Amniotic stem cell (primary cell): ENCODE measurements at places on chromosomes 2 and 18.
A peak's percentile ranks its signal among the peaks of the same experiment; 100 is the strongest.

- DNase-seq = no peak
These were observed 6.6 kb downstream of the VWA3B start for GRCh38 chr2:98093611-98094010.

- no peak for DNase-seq
These were observed 16.6 kb downstream of the LAPTM4A start for GRCh38 chr2:20034821-20035220.

- DNase-seq = no peak
These were observed 74.9 kb upstream of the UBE2E3 start for GRCh38 chr2:180905461-180905860.

GRCh38 chr2:151260573-151261230, 961 bp downstream of the RBM43 start:
- DNase-seq = no peak

GRCh38 chr2:40439473-40439872, 12.4 kb downstream of the SLC8A1 start:
- DNase-seq = no peak

GRCh38 chr18:66623821-66624220, 19.9 kb upstream of the CDH19 start:
- DNase-seq = no peak

- DNase-seq = peak; percentile 15
These were observed 158.2 kb downstream of the SRBD1 start for GRCh38 chr2:45452866-45453265.

GRCh38 chr2:179247318-179248023, 17.2 kb downstream of the SESTD1 start:
- no peak for DNase-seq

DNA sequence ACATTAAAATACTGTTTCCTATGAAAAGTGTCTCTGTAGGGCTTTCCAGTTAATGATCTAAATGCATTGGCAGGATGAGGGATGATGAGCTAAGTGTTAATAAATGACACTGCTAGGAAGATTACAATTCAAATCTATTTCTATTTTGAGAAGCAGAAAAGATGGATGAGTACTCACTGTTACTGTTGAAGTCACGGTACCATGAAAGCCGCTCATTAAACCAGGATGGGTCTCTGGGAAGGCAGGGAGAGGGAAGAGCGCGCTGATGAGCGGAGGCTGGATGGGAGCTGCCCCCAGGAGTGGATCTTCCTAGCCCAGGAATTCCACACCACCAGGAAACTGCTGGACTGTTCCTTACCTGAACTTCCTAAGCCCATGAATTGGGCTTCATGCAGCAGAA, 27.1 kb upstream of the TXNDC2 start:
- DNase-seq = no peak

DNA sequence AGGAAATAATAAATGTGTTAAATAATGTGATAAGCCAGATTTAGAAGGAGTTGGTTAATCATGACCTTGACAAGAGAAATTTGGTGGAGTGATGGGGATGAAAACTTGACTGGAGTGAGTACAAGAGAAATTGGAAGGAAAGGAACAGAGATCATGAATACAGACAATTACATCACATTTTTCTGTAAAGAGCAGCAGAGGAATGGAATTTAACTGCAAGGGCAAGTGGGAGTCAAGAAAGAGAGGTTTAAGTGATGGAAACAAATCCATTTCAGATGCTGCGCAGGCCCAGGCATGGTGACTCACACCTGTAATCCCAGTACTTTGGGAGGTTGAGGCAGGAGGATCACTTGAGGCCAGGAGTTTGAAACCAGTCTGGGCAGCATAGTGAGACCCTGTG, 46.7 kb downstream of the ICA1L start:
- DNase-seq = no peak

GRCh38 chr2:111046670-111047069, 74.0 kb upstream of the BCL2L11 start:
- DNase-seq = no peak

DNA sequence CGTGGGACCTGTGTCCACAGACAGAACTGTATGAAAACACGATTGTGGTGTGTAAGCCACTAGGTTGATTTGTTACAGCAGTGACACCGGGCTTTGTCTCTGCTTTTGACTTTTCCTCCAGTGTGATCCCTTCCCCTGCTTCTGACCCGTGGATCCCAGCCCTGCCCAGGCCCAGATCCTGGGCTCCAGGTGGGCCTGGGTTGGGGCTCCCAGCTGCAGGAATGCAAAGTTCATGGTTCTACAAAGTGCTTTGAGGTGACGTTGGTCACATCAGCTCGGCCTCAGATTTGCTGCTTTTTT, 26.8 kb downstream of the HPCAL1 start:
- no peak for DNase-seq

DNA sequence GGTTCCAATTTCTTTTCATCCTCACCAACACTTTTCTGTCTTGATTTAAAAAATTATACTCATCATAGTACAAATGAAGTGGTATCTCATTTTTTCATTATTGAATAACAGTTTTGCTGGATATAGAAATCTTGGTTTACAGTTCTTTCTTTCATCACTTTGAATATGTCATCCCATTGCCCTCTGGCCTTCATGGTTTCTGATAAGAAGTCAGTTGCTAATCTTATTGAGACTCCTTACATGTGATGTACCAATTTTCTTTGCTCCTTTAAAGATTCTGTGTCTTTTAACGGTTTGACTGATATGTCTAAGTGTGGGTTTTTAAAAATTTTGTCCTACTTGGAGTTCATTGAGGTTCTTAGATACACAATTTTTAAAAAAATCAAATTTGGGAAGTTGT, 35.0 kb downstream of the SLC3A1 start:
- DNase-seq = no peak

DNA sequence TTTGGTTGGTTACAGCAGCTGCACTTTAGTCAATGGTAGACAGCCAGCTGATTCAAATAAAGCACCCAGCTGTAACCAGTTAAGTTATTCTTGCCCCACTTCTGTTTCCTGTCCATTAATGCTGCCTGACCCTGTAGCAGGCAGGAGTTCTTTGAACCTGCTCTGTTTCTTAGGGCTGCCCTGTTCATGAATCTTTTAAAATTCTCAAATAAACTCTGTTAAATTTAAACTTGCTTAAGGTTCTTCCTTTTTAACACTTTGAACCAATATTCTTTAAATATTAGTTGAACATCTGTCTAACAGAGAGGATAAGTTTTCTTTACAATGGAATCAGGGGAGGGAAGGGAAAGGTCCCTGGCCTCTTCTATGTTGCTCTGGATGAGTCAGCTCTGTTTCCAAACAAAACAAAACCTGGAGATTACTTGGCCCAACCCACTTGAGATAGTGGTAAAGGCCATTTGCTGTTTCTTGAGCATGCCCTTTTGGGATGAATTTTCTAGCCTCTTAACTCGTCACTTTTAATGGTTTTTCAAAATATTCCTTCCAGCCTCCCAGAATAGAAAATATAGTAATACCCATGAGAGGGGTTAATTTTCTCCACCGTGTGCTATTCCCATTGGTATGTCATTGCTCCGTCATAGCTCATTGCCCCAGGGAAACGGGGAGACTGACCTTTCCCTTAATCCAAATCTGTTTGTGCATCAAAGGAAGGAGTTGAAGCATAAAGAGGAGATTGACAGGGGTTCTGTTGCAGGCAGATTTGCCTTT, 112.1 kb upstream of the FHL2 start:
- DNase-seq = peak; percentile 6
